Mesendoderm (in vitro differentiated cells): ENCODE measurements at places on chromosomes 7 and 10.

GRCh38 chr10:19958787-19959186 is 142.6 kb downstream of the PLXDC2 start:
- H3K27ac ChIP-seq = no peak overlapping the region
- no peak for DNase-seq
- no peak overlapping the region for H3K4me3 ChIP-seq
- no peaks in the 10 kb centered on the region for H3K36me3 ChIP-seq
- no peaks in the 10 kb centered on the region for H3K4me1 ChIP-seq

DNA sequence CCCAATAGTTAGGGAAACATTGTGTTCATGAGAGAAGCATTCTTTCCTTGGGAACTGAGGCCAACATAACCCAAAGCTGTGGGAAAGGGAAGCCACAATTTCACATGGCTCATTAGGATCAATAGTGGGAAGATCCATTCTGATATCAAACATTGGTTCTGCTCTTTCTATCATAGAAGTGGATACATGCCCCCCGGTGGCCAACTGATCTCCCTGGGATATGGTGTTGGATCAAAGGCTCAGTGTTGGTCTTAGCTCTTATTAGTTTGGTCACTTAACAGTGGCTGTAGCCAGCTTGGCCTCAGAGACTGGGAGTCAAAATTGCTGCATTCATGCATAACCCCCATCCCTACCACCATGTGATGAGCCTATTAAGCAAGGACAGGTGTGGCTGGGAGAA is 6.7 kb upstream of the GIMAP4 start:
- H3K27ac ChIP-seq = no peak overlapping the region
- H3K36me3 ChIP-seq = no peaks in the 10 kb centered on the region
- no peak for DNase-seq
- H3K4me3 ChIP-seq = no peak overlapping the region
- H3K4me1 ChIP-seq = no peaks in the 10 kb centered on the region

- DNase-seq = no peak
- H3K36me3 ChIP-seq = no peaks in the 10 kb centered on the region
- H3K4me3 ChIP-seq = no peak overlapping the region
- no peaks in the 10 kb centered on the region for H3K27me3 ChIP-seq
- H3K4me1 ChIP-seq = peaks cover 1% of the 10 kb centered on the region
Measured at GRCh38 chr10:20771051-20771450, 126.1 kb downstream of the NEBL start.

- no peaks in the 10 kb centered on the region for H3K27me3 ChIP-seq
- H3K36me3 ChIP-seq = no peaks in the 10 kb centered on the region
- DNase-seq = no peak
- H3K4me3 ChIP-seq = no peak overlapping the region
- no peak overlapping the region for H3K27ac ChIP-seq
Measured at GRCh38 chr10:118977022-118977599, 52.4 kb upstream of the NANOS1 start.

- no peak overlapping the region for H3K27ac ChIP-seq
- H3K4me1 ChIP-seq = peaks cover 10% of the 10 kb centered on the region
- H3K27me3 ChIP-seq = no peaks in the 10 kb centered on the region
- H3K4me3 ChIP-seq = no peak overlapping the region
- no peaks in the 10 kb centered on the region for H3K36me3 ChIP-seq
Measured at GRCh38 chr10:119250641-119251314, 43.4 kb downstream of the GRK5 start.

DNA sequence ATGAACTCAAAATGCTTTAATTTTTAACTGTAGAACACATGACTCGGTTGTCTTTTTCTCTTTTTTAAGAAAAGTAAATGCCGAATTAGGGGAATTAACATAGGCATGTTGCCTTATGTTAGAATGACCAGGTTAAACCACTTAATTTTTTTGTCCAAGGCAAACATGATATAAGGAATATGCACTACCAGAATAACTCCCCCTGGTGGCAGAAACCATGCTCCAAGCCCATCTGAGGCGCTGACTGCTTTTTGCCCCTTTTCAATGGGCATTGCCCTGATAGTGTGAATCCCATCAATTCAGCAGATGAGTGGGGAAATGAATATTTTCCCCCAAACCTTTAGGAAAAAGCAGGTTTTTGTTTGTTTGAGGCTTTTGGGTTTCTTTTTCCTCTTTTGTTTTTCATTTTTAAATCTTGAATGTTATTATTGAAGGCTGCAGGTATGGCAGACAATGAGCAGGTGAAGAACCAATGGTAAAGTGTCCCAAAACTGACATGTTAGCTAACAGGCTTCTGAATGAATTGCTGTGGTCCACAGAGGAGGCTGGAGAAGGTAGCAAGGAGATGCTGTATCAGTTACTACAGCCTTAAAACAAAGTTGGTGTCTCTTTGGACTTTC is 284.3 kb downstream of the SORCS3 start:
- no peaks in the 10 kb centered on the region for H3K4me1 ChIP-seq
- no peak overlapping the region for H3K27ac ChIP-seq
- H3K36me3 ChIP-seq = no peaks in the 10 kb centered on the region
- DNase-seq = peak; percentile 54
- no peaks in the 10 kb centered on the region for H3K27me3 ChIP-seq

- H3K27me3 ChIP-seq = no peaks in the 10 kb centered on the region
- no peak overlapping the region for H3K27ac ChIP-seq
- no peaks in the 10 kb centered on the region for H3K36me3 ChIP-seq
- no peak overlapping the region for H3K4me3 ChIP-seq
- no peak for DNase-seq
Measured at GRCh38 chr7:1873421-1873820, 203.3 kb downstream of the ELFN1 start.

DNA sequence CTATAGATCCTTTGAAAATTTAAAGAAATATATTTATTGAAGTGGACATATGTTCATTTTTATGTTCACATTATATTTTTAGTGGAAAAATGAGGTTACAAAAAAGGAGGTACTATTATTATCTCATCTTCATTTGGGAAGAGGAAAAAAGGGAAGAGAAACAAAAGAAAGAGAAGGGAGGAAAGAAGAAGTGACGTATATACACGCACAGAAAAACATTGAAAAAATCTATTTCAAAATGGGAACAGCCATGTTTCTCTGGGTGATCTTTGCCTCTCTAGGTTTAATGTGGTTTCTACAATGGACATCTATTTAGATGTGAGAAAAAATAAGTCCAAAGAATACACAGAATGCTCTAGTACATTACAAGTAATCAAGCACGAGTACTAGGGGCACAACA is 14.8 kb downstream of the ANK3 start:
- no peaks in the 10 kb centered on the region for H3K27me3 ChIP-seq
- no peaks in the 10 kb centered on the region for H3K36me3 ChIP-seq
- no peak overlapping the region for H3K4me3 ChIP-seq
- H3K4me1 ChIP-seq = no peaks in the 10 kb centered on the region

GRCh38 chr10:100970076-100970913 is 991 bp downstream of the SEMA4G start:
- H3K27ac ChIP-seq = no peak overlapping the region
- no peaks in the 10 kb centered on the region for H3K36me3 ChIP-seq
- H3K4me1 ChIP-seq = peaks cover 9% of the 10 kb centered on the region
- no peaks in the 10 kb centered on the region for H3K27me3 ChIP-seq
- peak overlapping the region; percentile 58 for H3K4me3 ChIP-seq

DNA sequence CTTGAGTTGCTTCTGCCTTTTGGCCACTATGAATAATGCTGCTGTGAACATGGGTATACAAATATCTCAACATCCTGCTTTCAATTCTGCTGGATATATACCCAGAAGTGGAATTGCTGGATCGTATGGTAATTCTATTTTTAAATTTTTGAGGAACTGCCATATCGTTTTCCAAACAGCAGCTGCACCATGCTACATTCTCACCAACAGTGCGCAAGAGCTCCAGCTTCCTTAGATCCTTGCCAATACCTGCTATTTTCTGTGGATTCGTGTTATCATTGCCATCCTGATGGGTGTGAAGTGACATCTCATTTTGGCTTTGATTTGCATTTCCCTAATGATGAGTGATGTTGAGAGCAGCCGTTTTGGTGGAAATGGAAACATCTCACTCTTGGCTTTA is 26.7 kb downstream of the FRMD4A start:
- DNase-seq = peak; percentile 34
- no peak overlapping the region for H3K4me3 ChIP-seq
- H3K4me1 ChIP-seq = peaks cover 2% of the 10 kb centered on the region
- no peaks in the 10 kb centered on the region for H3K36me3 ChIP-seq

DNA sequence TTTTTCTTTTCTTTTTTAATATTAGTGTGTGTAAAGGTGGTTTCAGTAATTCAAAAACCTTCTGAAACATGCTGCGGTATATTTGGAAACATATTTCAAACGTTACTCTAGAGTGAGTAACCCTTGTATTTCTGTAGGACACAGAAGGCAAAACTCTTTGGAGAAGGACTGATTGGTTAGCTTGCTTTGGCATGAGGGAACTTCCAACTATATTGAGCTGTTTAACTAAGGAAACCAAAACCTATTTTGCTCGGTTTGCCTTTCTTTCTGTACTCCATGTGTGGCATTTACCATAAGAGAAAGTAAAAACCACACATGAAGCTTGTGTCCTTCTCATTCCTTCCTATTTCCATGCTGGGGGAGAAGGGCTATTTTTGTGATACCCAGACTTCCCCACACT is 149.8 kb downstream of the DYNC1I1 start:
- H3K36me3 ChIP-seq = no peaks in the 10 kb centered on the region
- H3K27ac ChIP-seq = no peak overlapping the region
- H3K27me3 ChIP-seq = no peaks in the 10 kb centered on the region
- H3K4me1 ChIP-seq = no peaks in the 10 kb centered on the region
- H3K4me3 ChIP-seq = no peak overlapping the region

DNA sequence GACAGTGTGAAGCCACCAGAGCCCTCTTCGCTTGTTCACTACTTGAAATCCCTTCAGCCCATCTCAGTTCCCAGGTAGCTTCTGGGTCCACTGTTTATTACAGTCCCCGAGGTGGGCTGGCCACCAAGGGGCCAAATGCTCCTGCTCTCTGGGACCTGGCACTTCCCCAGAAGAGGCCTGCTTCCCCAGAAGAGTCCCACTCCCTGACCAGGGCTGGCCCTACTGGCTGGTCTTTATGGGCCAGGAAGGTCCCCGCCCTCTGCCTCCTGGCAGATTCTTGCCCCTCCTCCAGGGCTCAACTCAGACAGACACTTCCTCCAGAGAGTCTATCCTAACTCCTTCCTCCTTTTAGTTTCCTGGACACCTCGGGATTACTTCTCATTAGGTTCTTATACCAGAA is 70.7 kb upstream of the LRRC18 start:
- no peaks in the 10 kb centered on the region for H3K4me1 ChIP-seq
- no peak for DNase-seq
- no peak overlapping the region for H3K4me3 ChIP-seq
- no peaks in the 10 kb centered on the region for H3K27me3 ChIP-seq
- no peaks in the 10 kb centered on the region for H3K36me3 ChIP-seq
- no peak overlapping the region for H3K27ac ChIP-seq

DNA sequence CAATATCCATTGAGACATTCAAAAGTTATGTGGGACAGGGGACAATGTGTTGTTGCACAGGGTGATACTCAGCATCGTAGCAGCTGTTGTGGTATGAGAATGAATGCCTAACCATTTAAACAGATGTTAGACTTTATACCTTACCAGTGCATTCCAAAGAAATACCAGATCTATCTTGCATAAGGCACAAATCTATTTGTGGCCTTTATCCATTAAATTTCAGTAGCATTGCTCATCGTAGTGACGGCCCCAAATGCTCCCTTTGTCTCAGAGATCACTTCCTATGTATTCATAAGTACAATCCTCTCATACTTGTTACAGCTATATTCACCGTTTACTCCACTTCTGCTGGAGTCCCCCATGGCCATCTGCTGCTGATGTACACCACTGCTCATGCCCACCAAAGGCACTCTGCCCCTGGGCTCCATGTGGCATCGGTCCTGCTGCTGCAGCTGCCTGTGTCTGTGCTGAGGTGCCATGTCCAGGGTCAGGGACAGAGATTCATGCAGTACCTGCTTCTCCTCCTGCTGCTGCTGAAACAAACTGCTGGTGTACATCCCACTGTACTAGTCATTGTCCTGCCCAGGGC is 96.3 kb downstream of the CPED1 start:
- DNase-seq = no peak
- H3K4me1 ChIP-seq = no peaks in the 10 kb centered on the region
- no peaks in the 10 kb centered on the region for H3K27me3 ChIP-seq
- H3K27ac ChIP-seq = no peak overlapping the region
- no peak overlapping the region for H3K4me3 ChIP-seq

- H3K4me3 ChIP-seq = no peak overlapping the region
- H3K27me3 ChIP-seq = peaks cover 8% of the 10 kb centered on the region
- H3K27ac ChIP-seq = no peak overlapping the region
- peak; percentile 68 for DNase-seq
- H3K4me1 ChIP-seq = peaks cover 4% of the 10 kb centered on the region
Measured at GRCh38 chr10:101014230-101014884, 14.7 kb downstream of the LZTS2 start.

GRCh38 chr10:80526742-80527141 is 11.0 kb upstream of the SH2D4B start:
- no peak overlapping the region for H3K4me3 ChIP-seq
- H3K36me3 ChIP-seq = no peaks in the 10 kb centered on the region
- DNase-seq = no peak
- no peaks in the 10 kb centered on the region for H3K4me1 ChIP-seq

- peak overlapping the region; percentile 70 for H3K4me3 ChIP-seq
- no peak overlapping the region for H3K27ac ChIP-seq
- H3K36me3 ChIP-seq = no peaks in the 10 kb centered on the region
- no peak for DNase-seq
Measured at GRCh38 chr10:114174695-114175188, 739 bp upstream of the CCDC186 start.

- H3K36me3 ChIP-seq = no peaks in the 10 kb centered on the region
- H3K4me1 ChIP-seq = peaks cover 5% of the 10 kb centered on the region
- H3K27ac ChIP-seq = no peak overlapping the region
- no peak overlapping the region for H3K4me3 ChIP-seq
- no peak for DNase-seq
- peaks cover 33% of the 10 kb centered on the region for H3K27me3 ChIP-seq
Measured at GRCh38 chr10:22324413-22324812, 3.5 kb downstream of the BMI1 start.

- no peaks in the 10 kb centered on the region for H3K36me3 ChIP-seq
- peaks cover 2% of the 10 kb centered on the region for H3K4me1 ChIP-seq
- no peaks in the 10 kb centered on the region for H3K27me3 ChIP-seq
- H3K4me3 ChIP-seq = no peak overlapping the region
- H3K27ac ChIP-seq = no peak overlapping the region
- DNase-seq = no peak
Measured at GRCh38 chr7:139869886-139870285, 40.8 kb downstream of the TBXAS1 start.

- H3K27ac ChIP-seq = no peak overlapping the region
- H3K36me3 ChIP-seq = no peaks in the 10 kb centered on the region
- DNase-seq = no peak
- H3K27me3 ChIP-seq = no peaks in the 10 kb centered on the region
Measured at GRCh38 chr7:115937960-115938359, 92.6 kb downstream of the TFEC start.
